ENCODE measurements at places on chromosomes 1 and 21. TPM values are rescaled to one million over a fixed set of nuclear protein-coding genes. Genes with fewer than 3 reads are reported as not detected.
A peak's percentile ranks its signal among the peaks of the same experiment; 100 is the strongest.

DNA sequence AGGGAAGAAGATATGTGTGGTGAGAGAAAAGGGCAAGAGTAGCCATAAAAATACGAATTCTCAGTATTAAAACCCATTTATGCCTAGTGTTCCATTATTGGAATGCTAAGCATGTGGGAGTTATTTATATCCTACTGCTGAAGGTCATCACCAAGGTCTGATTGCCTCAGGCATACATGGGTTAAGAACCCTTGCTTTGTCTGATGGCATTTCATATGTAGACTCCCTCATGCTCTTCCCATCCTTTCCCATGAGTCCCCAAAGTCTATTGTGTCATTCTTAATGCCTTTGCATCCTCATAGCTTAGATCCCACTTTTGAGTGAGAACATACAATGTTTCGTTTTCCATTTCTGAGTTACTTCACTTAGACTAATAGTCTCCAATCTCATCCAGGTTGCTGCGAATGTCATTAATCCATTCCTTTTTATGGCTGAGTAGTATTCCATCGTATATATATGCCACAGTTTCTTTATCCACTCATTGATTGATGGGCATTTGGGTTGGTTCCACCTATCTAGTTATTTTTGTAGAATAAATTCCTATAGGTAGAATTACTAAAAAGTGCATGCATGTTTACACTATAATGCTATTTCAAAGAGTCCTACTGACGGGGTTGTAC lies 172.5 kb downstream of the DYRK1A start:
- no peaks in the 10 kb centered on the region for H3K4me1 ChIP-seq
- no peak overlapping the region for H3K27ac ChIP-seq
- no peak overlapping the region for H3K4me3 ChIP-seq
- no peak for DNase-seq

Gene FAAH
- 2.1 TPM for total RNA-seq

GRCh38 chr1:42322577-42322976 lies 12.5 kb downstream of the FOXJ3 start:
- H3K4me3 ChIP-seq = no peak overlapping the region
- H3K27ac ChIP-seq = no peak overlapping the region
- peaks cover 10% of the 10 kb centered on the region for H3K4me1 ChIP-seq

DNA sequence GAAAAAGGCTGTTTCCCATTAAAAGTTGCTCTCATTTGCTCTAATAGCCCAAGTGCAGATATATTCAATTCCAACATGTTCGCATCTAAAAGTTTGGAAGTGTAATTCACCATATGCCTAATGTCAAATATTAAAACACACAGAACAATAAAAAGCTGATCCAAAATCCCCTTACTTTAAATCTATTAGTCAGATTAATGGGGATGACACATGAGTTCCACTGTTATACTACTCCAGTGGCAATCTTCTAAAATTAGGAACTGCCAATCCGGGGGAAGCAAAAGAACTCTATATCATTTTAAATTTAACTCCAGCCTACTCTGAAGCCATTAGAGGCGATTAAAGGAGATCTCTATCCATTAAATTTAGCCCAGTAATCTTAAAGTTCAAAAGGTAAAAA lies 317.1 kb downstream of the NTNG1 start:
- no peaks in the 10 kb centered on the region for H3K27me3 ChIP-seq
- H3K27ac ChIP-seq = no peak overlapping the region
- no peaks in the 10 kb centered on the region for H3K4me1 ChIP-seq

DNA sequence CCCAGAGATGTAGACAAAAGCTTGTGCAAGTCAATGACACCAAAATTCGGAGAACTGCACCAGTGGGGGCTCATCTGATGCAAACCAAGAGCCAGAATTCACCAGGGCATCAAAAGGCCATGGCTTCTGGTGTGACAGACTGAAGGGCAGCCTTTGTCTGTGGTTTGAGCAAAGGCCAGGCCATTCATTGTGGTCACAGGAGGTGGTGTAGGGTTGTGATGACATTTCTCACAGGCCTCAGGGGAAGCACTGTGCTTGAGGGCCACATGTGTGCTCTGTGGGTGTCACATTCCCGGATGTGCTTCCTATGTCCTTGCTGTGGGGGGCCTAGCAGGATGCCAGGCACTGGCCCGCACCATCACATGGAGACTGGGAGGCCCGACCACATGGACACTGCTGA lies 22.5 kb upstream of the KCNE1 start:
- H3K4me3 ChIP-seq = no peak overlapping the region
- H3K27ac ChIP-seq = no peak overlapping the region
- peaks cover 2% of the 10 kb centered on the region for H3K36me3 ChIP-seq
- no peak for DNase-seq
- peaks cover 3% of the 10 kb centered on the region for H3K4me1 ChIP-seq

GRCh38 chr1:221708987-221709386 lies 32.9 kb downstream of the DUSP10 start:
- H3K27ac ChIP-seq = no peak overlapping the region
- DNase-seq = peak; percentile 85
- H3K4me3 ChIP-seq = no peak overlapping the region
- no peaks in the 10 kb centered on the region for H3K27me3 ChIP-seq
- peaks cover 6% of the 10 kb centered on the region for H3K36me3 ChIP-seq

DNA sequence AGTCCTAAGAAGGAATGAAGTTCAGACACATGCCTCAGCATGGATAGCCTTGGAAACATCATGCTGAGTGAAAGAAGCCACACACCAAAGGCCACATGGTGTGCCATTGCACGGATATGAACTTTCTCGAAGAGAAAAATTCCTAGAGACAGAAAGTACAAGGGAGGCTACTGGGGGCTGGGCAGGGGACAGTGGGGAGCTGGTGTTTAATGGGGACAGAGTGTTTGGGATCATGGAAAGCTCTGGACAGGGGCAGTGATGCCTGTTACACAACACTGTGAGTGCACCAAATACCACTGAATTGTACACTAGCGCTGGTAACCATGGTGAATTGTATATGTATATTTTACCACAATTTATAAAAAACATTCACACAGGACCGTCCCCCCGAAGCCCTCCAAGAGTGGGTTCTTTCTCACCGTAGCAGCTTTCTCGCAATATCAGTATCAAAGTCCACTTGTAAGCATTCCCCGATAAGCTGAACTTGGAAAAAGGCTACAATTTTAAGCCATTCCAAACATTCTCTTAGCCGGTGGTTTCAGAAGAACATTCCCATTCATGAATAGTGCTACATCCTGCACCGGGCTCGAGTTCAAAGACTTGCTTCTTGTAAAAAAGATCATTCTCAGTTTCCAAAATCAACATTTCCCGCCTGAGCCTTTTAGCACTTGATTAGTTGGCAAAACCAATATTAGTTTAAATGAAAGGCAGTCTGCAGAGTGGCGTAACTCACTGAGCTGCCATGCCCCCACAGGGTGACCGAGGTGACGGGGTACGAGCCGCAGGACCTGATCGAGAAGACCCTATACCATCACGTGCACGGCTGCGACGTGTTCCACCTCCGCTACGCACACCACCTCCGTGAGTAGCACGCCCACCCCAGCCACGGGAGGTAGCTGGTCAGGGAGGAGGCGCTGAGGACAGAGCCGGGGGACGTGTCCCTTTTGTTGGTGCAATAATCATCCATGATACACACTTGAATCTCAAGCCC lies 31.7 kb downstream of the SIM2 start:
- no peak overlapping the region for H3K27ac ChIP-seq
- no peaks in the 10 kb centered on the region for H3K4me1 ChIP-seq
- no peak overlapping the region for H3K4me3 ChIP-seq

GRCh38 chr1:44673675-44674112 lies 587 bp downstream of the TMEM53 start:
- no peaks in the 10 kb centered on the region for H3K36me3 ChIP-seq
- DNase-seq = no peak

- H3K36me3 ChIP-seq = no peaks in the 10 kb centered on the region
- DNase-seq = no peak
- H3K27ac ChIP-seq = no peak within 1 kb of the TSS
- no peaks in the 10 kb centered on the region for H3K27me3 ChIP-seq
Observed at GRCh38 chr1:248303324-248303723, at the start of gene OR2T12. Gene OR2T12, minus strand, starts transcription at chr1:248303424. Its CDS starts 7,846 bp downstream, at chr1:248295578.

Gene AKNAD1
- 0.17 TPM for total RNA-seq

- no peak overlapping the region for H3K27ac ChIP-seq
- peaks cover 22% of the 10 kb centered on the region for H3K27me3 ChIP-seq
- H3K36me3 ChIP-seq = no peaks in the 10 kb centered on the region
- H3K4me1 ChIP-seq = no peaks in the 10 kb centered on the region
- peak overlapping the region; percentile 51 for H3K4me3 ChIP-seq
- no peak for DNase-seq
Observed at GRCh38 chr1:228465141-228465540, 22.0 kb upstream of the RNF187 start.

Gene LHX8
- total RNA-seq = not detected

Gene SELENBP1
- total RNA-seq = 65.9 TPM

DNA sequence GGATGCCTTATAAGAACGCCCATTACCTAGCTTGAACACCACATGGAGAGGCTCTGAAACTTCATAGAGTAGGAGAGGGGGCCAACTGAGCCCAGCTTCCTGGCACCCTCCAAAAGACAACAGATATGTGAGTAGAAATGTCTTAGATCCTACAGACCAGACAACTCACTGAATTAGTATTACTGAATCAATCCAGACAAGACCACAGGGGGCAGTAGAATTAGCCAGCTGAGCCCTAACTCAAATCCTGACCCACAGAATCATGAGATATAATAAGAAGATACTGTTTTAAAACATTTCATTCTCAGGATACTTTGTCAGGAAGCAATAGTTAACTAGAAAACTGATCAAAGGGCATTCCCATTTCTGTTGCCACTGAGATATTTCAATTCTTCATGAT lies 45.8 kb upstream of the C1orf21 start:
- no peak for DNase-seq
- H3K36me3 ChIP-seq = no peaks in the 10 kb centered on the region
- no peaks in the 10 kb centered on the region for H3K27me3 ChIP-seq
- H3K27ac ChIP-seq = no peak overlapping the region

Gene KCNA10
- not detected for total RNA-seq

- DNase-seq = no peak
- H3K36me3 ChIP-seq = peaks cover 50% of the 10 kb centered on the region
- no peak overlapping the region for H3K27ac ChIP-seq
- no peaks in the 10 kb centered on the region for H3K27me3 ChIP-seq
- no peaks in the 10 kb centered on the region for H3K4me1 ChIP-seq
Observed at GRCh38 chr21:33554982-33555344, 12.1 kb downstream of the SON start.

DNA sequence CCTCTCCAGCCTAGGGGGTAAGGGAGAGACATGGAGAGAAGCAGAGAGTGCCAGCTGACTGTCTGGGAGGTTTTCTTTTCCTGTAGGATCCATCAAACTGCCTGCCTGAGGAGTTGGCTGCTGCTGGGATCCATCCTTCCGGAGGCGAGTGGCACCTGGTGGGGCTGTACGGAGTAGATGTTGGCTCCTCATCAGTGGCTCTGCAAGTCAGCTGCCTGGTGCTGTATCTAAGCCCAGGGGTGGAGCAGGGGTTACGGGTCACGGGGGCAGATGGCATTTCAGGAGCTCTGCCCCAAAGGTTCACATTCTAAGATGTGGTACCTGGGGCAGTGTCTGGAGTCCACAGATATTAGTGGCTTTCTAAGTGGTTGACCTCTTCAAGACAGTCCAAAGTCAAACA lies 128.0 kb downstream of the ACTL8 start:
- no peak overlapping the region for H3K27ac ChIP-seq
- peaks cover 14% of the 10 kb centered on the region for H3K4me1 ChIP-seq
- H3K4me3 ChIP-seq = no peak overlapping the region
- DNase-seq = no peak
- H3K36me3 ChIP-seq = no peaks in the 10 kb centered on the region

- peak overlapping the region; percentile 69 for H3K27ac ChIP-seq
- no peak overlapping the region for H3K4me3 ChIP-seq
- peak; percentile 83 for DNase-seq
Observed at GRCh38 chr1:85321237-85321964, 45.0 kb upstream of the BCL10 start.

- no peak overlapping the region for H3K4me3 ChIP-seq
- H3K27ac ChIP-seq = no peak overlapping the region
- no peak for DNase-seq
- peaks cover 16% of the 10 kb centered on the region for H3K36me3 ChIP-seq
- no peaks in the 10 kb centered on the region for H3K27me3 ChIP-seq
Observed at GRCh38 chr1:42703888-42704464, 21.8 kb downstream of the YBX1 start.

GRCh38 chr1:196372896-196373536 lies 235.2 kb downstream of the KCNT2 start:
- no peak overlapping the region for H3K4me3 ChIP-seq
- H3K4me1 ChIP-seq = no peaks in the 10 kb centered on the region
- peak; percentile 60 for DNase-seq
- H3K27ac ChIP-seq = no peak overlapping the region
- H3K36me3 ChIP-seq = no peaks in the 10 kb centered on the region
- H3K27me3 ChIP-seq = no peaks in the 10 kb centered on the region

Gene REG4
- total RNA-seq = not detected

DNA sequence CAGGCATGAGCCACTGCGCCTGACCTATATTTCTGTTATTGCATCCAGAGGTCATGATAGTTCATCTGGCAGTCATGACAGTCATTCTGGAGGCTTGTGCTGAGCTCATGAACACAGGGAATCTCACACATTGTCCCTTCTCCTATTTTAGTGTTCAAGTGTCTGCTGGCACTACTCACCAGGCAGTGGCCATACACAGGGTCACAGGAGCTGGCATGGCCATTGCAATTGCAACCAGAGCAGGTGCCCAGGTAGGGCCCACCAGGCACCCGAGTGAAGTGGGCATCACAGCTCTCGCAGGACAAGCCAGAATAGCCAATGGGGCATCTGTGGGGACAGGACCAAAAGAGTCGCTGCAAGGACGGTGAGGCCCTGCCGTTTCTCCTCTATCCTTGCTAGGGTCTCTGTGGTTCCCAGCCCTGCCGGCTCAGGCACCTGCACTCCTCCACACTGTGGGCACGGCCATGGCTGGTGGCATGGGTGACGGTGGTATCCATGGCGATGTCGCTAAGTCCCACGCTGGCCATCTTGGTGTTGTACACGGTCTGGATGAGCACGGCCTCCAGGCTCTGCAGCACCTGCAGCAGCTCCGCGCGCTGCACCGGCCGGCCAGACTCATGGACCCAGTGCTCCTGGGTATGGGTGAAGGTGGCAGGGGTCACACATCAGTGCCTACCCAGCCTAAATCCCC lies 57.0 kb downstream of the HSPG2 start:
- no peak overlapping the region for H3K4me3 ChIP-seq
- H3K27ac ChIP-seq = no peak overlapping the region
- no peaks in the 10 kb centered on the region for H3K27me3 ChIP-seq
- no peaks in the 10 kb centered on the region for H3K4me1 ChIP-seq
- peaks cover 51% of the 10 kb centered on the region for H3K36me3 ChIP-seq

DNA sequence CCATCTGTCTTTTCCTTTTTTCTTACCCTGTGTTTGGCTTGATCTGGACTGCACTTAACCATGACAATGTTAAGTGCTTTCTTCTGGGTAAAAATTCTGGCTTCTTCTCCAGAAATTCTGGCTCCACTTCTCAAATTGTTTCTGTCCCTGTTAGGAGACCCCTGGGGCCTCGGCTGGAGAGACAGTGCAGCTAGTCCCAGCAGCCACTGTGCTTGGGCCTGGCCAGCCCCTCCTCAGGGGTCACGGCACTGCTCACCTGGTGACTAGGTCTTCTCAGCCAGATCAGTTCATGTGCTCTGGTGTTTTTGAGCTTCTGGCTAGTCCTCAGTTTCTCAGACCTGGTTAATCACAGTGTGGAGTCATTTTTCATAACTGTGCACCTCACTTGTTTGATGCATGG lies 72.4 kb downstream of the ADARB1 start:
- no peak overlapping the region for H3K27ac ChIP-seq
- H3K4me3 ChIP-seq = no peak overlapping the region
- H3K27me3 ChIP-seq = no peaks in the 10 kb centered on the region
- no peaks in the 10 kb centered on the region for H3K36me3 ChIP-seq

Gene PCNT
- total RNA-seq = 26.1 TPM

- no peak overlapping the region for H3K4me3 ChIP-seq
- H3K36me3 ChIP-seq = no peaks in the 10 kb centered on the region
- H3K27me3 ChIP-seq = peaks cover 20% of the 10 kb centered on the region
Observed at GRCh38 chr1:201088901-201089525, 23.2 kb downstream of the CACNA1S start.
